ENCODE measurements at places on chromosomes 1 and 21.

DNA sequence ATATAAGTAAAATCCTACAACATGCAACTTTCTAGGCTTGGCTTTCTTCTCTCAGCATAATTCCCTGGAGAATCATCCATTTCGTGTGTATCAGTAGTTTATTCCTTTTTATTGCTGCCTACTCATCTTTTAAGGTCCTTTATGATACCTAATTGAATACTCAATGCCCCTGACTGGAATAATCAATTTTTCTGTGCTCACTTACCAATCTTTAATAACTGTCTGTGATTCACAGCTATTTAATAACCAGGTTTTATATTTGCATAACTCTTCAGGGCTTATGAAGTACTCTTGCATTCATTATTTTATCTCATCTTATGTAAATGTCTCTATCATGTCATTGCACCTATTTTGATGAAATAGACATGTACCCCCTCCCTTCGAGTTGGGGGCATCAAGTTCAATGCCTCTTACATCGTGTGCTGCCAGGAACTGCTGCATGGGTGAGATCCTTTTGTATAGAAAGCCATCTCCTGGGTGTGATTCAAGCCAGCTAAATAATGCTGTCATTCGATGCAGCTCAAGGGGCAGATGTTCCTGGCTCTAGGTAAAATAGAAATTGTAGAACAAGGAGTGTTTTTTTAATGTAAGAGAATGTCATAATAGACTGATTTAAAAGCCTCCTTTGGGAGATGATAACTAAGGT, 222.7 kb downstream of the SLC35F3 start:
- no peak for DNase-seq

DNA sequence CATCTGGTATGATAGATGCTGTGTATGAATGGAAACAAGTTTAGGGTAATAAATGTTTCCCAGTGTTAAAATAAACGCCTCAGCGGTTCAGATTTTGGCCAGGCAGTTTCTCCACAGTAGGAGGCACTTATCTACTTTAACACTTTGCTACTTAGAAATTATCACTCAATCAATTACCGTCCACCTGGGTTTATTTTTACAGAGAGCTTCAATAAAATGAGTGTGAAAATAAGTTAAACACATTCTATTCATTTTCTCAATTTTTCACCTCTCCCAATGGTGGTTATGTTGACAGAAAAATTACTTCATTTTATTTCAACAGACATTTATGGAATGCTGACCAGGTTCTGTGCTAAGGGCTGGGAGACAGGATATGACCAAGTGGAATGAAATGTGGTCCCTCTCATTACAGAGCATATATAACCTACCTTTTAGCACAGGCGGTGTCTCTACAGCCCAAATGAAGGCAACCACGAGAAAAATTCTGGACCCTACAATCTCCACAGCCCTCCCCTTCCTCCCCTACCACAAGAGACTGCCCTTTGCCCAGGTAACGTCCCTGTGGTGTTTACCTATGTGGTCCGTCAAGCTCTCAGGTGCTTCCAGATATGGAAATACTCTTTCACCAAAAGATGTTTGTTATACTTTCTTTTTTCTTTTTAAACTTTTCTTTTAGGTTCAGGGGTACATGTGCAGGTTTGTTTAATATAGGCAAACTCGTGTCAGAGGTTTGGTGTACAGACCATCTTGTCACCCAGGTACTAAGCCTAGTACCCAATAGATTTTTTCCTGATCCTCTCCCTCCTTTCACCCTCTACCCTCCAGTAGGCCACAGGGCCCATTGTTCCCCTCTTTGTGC, 105.5 kb downstream of the HLCS start:
- no peak for DNase-seq

DNA sequence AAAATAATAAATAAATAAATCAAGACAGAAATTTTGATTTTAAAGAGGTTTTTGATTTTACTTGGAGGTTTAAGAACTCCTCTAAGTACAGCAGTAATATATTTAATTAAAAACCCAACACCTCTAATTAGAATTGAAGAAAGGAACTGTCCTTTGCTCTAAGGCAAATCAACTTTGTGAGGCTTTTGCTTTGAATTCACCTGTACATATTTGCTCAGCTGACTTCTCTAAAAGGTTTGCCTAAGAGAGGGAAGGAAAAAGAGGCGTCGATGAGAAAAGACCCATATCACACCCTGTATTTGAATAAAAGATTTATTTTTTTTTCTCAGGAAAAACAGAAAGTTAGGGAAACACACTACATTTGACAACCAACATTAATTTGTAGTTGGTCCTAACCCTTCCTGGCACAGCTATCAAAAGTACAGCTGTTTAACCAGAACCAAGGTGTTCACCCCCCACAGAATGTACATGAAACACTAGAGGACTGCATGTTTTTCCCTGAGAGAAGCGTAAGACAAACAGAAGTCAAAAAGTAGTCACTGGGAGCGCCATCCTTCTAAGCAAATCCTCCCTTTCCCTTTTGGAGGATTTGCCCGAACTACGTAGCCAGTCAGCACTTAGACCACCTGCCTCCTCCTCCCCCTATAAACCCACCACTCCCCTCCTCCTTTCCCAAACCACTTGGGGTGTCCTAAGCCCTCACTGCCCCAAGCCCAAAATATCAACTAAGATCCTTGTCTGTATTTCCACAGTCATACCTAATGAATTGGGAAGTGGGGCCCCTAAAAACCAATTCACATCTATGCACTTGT, 4.9 kb downstream of the MCL1 start:
- DNase-seq = no peak

GRCh38 chr1:201061049-201061448, 37.5 kb upstream of the KIF21B start:
- DNase-seq = no peak

GRCh38 chr21:46500224-46500861, 41.7 kb downstream of the DIP2A start:
- no peak for DNase-seq

GRCh38 chr1:231601824-231602672, 24.5 kb upstream of the DISC1 start:
- DNase-seq = no peak

GRCh38 chr1:64750875-64751274, 6.0 kb downstream of the RAVER2 start:
- no peak for DNase-seq

GRCh38 chr1:232292818-232293217, 337.1 kb downstream of the SIPA1L2 start:
- no peak for DNase-seq

DNA sequence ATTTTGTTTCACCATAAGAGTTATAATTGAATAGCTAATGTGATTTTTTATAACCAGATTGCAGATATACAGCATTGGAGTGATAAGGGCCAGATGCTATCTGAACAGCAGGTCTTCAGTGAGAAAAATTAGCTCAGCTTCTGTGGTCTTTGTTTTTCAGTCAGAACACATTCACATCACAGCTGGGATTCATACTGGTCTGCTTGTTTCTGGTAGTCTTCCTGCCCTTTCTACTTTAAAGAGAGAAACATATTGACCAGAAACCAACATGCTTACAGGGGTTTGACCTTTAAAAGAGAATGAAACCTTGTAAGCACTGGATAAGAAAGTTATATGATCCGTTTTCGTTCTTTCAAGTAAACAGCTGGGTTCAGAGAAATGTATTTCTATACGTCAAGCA, 213.7 kb upstream of the TMPRSS15 start:
- DNase-seq = no peak

GRCh38 chr1:116218922-116219321, 107.7 kb downstream of the MAB21L3 start:
- peak; percentile 24 for DNase-seq

DNA sequence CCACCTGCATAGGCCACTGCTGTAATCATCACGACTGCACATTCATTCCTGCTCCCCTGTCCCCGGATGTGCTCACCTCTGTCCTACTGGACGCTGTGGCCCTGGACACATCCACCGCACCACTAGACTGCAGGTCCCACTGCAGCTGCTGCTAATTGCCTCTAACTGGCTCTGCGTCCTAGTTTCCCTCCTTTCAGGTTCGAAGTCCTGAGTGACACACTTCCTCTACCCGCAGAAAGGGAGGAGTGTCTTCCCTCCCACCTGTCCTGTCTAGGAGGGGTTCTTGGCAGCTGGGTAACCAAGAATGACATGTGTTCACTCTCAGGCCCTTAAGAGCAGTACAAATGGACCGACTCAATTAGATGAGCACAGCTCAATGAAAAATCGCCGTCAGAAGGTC, 40.5 kb upstream of the ITPKB start:
- DNase-seq = no peak

- no peak for DNase-seq
Measured at GRCh38 chr1:84430546-84430945, 32.3 kb downstream of the DNASE2B start.

DNA sequence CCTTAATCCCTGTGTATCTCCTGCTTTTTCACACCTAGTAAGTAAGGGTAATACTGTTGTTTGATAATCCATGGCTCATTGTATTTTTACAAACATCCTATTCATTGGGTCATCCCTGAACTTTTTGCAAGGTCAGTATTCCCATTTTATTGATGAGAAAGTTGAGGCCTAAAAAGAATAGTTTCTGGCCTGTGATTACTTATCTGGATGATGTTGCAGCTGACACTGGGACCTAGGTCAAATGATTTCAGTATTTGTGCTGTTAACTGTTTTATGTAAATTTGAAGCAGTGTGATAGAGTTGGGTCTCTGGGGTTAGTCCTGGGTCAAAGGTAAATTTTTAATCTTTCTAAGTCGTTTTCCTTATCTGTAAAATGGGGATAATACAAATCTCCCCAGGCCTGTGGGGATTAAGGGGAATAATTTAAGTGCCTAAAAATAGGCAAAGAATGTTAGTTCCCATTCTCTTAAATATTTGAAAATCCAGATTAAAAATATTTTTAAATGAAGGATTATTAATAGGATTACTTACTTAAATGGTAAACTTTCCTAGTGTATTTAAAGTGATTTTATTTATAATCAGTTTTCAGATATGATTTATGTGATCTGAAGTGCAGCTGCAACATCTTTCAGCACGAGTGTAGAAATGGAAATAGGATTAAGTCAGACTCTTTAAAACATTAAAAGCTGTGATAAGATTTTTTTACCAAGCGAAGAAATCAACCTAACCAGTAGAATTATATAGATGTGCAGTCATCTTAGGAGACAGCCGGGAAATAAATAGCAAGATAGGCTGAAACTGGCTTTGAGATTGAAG, 4.3 kb downstream of the PPP2R5A start:
- DNase-seq = no peak

GRCh38 chr1:2009101-2010053, 5.8 kb upstream of the CFAP74 start:
- DNase-seq = no peak

DNA sequence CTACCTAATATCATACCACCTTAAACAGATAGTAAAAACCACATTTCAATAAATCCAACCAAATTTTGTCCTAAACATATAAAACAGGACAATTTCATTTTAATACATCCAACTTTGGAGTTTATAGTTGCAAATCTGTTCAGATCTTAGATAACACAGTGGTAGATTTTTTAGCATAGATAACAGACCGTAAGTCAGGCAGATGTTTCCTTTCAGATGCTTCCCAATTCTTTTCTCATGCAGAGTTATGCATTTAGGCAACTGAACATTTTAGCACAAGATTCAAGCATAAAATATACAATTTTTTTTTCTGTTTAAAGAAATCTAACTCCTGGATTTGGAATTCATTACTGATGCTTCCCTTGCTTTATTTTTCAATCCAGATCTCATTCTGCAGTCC, 156.5 kb upstream of the ZNHIT6 start:
- no peak for DNase-seq

DNA sequence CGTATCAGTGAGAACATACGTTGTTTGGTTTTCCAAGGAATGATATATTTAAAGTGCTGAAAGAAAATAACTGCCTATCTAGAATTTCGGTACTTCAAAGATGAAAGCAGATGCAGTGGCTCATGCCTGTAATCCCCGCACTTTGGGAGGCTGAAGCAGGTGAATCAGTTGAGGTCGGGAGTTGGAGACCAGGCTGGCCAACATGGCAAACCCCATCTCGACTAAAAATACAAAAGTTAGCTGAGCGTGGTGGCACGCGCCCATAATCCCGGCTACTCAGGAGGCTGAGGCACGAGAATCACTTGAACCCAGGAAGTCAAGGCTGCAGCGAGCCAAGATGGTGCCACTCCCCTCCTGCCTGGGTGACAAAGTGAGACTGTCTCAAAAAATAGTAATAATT, 16.4 kb downstream of the CD244 start:
- DNase-seq = no peak

GRCh38 chr1:22944346-22945055, 28.2 kb downstream of the LACTBL1 start:
- DNase-seq = no peak

DNA sequence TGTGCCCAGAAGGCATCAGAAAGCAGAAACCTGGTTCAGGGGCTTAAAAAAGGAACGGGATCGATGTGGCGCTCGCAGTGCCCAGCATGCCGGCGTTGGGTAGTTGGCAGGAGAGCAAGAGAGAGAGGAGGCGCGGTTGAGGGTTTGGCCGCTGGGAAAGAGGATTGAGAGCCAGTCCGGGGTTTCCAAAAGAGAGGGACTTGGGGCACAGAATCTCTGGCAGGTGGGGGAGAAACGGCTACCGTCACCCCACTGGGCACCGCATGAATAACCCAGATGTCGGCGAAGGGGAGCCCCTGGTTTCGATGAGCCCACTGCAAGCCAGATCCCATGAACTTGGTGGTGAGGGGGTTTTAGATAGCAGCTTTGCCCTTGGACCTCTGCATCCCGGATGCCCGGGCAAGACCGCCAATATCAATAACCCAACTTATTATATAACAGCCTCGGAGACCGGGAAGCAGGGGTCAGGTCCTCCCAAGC, 60.4 kb upstream of the ACOT11 start:
- peak; percentile 39 for DNase-seq

DNA sequence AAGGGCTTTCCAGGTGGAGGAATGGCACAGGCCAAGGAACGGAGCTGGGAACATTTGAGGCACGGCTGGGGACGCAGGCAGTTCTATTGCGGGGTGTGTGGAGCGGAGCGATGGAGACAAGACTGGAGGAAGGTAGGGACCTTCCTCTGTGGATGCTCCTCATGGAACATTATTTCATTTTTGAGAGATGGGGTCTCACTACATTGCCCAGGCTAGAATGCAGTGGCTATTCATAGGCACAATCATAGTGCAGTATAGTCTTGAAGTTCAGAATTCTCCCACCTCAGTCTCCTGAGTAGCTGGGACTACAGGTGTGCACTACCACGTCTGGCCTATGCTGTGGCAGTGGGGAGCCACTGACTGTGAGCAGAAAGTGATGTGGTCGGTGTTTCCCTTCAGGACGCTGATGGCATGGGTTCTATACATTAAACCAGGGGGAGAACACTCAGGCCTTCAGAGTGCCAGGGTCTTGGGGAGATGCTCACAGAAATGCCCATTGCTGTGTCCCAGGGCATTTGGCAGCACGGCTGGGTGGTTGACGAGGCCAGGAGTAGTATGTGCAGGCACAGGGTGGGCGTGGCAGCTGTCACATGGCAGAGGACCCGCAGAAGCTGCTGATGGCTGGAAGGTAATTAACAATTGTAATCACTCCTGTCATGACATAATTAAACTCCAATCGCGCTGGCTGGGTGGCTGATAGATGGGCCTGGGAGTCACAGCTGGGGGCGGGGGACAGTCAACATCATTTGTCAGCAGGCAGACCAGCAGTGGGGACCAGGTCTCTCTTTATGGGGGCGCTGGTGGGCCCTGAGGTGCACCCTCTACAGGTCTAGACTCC, 40.8 kb upstream of the ACOT11 start:
- DNase-seq = no peak

GRCh38 chr1:76153841-76154205, 79.3 kb downstream of the ST6GALNAC3 start:
- no peak for DNase-seq

- DNase-seq = peak; percentile 52
Measured at GRCh38 chr1:119141020-119141424, 569 bp upstream of the WARS2 start.

- DNase-seq = no peak
Measured at GRCh38 chr1:36855699-36856494, 178.4 kb downstream of the GRIK3 start.

All from adrenal gland (tissue), 19 donors.